ENCODE measurements at places on chromosomes 1 and 21.

DNA sequence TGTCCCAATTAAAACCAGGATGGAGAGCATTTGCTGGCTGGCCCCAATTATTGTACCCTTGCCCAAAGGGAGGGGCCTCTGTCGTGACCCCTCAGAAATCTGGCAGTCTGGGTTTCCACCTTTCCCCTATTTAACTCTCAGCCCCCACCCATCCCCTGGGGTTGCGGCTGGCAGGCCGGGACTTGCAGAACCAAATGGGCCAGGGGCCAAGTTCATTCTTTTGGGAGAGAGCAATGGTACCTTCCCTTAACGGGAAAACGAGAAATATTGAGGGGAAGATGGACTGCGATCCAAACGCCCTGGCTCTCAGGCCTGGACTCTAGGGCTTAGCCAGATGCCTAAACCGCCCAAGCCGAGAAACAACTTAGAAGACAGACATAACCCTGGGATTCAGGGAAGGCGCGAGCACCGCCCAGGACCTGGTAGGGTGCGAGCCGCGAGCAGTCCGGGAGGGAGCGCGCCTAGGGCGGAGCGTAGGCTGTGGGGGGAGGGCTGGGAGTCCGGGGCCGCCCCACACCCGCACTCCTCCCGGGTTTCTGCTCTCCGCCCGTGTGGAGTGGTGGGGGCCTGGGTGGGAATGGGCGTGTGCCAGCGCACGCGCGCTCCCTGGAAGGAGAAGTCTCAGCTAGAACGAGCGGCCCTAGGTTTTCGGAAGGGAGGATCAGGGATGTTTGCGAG, at the start of gene SLC27A3:
Gene SLC27A3, plus strand, starts transcription at position 628 of the 678 bp plus-strand sequence. CDS start 91 bp downstream, outside the sequence.
- peak; percentile 74 for DNase-seq

GRCh38 chr1:109250454-109251276, 1.3 kb downstream of the CELSR2 start:
- DNase-seq: no peak

DNA sequence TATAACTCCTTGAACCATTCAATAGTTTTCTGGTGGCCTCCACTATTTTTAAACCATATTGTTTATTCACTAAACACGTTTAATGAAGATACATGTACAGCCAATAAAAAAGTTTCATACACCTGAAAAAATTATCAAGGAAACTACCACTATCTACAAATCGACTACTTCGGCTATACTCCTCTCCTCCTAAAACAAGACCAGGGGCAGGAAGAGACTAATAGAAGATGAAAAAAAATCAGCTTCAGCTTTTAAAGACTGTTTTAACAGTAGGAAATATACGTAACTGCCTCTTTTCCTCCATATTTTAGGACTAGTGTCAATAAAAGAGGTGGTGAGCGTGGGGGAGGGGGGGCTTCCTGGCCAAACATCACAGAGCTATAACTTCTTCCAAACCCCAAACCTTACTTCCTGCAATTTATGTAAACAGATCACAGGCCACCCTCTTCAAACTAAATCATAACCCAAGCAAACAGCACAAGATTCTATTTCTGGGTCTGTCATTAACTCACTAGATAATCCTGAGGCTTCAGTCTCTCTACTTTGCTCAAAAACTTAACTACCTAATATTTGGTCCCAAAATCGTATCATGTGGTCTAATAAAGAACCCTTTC, 15.1 kb downstream of the FOXJ3 start:
- no peak for DNase-seq

- no peak for DNase-seq
Measured at GRCh38 chr1:208778417-208778816, 534.2 kb upstream of the PLXNA2 start.

DNA sequence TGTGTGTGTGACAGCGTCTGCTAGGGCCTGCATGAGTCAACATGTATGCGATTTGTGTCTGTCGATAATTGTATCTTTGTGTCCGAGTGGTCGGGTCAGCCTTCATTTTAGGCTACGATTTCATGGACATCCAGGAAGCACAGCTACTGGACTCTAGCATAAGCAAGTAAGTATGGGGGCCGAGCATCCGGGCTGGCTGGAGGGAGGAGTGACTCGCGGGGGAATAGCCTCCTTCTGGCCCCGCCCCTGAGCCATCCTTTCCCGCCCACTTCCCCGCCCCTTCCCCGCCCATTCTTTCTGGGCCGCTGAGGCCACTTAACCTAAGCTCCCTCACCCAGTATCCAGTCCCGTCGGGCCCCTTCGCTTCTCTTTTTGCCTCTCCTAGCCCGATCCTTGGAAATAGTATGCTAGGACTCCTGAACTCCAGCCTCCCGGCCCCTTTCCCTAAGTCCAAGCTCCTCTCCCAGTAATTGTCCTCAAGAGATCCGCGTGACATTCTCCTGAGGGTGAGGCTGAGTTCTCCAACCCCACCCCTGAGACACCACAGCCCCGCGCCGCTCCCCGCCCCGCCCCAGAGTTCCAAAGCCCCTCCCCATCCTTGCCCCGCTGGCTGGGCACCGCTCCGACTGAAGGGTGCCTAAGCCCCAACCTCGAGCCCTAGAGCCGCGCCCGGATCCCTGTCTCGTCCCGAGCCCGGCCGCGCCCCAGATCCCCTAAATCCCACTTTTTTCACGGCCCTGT, 1.2 kb downstream of the MAP3K6 start:
- peak; percentile 76 for DNase-seq

- DNase-seq: no peak
Measured at GRCh38 chr1:109838838-109839240, 71.8 kb upstream of the CSF1 start.

Measured in NCI-H774 (cell line).